ENCODE measurements at places on chromosomes 5 and 9.

GRCh38 chr5:83527221-83527620 is 55.7 kb downstream of the VCAN start:
- no peak for DNase-seq

DNA sequence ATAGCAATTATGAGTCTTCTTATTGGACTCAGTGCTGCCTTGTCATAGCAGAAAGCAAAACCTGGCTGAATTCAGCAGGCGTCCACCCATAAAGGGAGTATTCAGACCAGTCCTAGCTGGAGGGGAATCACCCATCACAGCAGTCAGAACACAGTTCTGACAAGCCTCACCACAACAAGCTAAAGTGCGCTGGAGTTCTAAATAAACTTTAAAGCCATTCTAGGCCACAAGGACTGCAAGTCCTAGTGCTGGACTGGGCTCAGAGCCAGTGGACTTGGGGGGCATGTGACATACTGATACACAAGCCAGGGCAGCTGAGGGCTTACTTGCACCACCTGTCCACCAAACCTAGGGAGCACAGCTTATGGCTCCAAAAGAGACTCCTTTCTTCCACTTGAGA is 115.3 kb upstream of the PCSK5 start:
- no peak for DNase-seq

DNA sequence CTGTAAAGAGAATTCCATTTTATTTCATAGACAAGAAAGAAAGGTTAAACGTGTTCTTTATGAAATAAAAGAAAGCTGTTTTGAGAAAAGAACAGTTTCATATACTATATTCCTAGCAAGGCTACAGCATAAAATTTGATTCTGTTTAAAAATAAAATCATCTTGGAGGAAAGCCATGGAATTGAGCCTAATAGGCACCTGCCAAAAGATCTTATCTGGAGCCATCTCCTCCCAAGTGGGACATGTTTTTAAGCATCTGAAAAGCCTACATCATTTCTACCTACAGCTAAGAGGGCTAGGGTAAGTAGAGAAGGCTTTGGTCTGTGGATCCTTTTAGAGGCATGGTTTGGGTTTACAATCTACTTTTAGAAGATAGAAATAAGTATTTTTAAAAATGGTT is 89.3 kb downstream of the GAS1 start:
- DNase-seq = no peak

- DNase-seq = no peak
These were observed 6.6 kb downstream of the EEIG1 start for GRCh38 chr9:127974001-127974768.

DNA sequence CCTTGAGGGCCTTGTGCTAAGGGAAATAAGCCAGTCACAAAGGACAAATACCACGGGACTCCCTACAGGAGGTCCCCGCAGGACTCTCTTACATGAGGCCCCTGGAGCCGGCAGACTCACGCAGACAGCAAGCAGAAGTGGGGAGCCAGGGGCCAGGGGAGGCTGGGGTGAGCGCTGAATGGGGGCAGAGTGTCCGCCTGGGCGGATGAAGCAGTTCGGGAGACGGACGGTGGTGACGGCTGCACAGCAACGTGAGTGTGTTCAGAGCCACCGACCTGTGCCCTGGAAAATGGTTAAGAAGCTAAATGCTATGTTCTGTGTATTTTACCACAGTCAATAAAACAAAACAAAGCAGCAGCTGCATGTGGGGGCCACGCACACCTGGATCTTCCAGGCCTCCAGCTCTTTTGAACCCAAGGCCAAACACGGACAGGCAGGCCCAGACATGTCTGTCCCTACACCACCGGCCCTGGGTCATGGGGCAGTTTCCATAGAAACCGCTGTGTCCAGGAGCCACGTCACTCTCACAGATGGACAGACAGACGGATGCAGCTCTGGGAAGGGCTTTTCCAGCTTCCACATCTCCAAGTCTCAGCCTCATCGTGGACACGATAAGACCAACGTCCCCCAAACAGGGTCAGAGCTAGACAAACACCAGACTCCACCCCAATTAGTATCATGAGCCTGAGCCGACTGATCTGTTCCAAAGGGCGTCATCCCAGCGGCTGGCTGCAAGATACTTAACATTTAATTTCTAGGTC is 103.9 kb downstream of the VAV2 start:
- DNase-seq = no peak

All from 8988T (cell line).